Substantia nigra (tissue), 51 donors: ENCODE measurements at places on chromosomes 5 and 9.

- no peak for DNase-seq
Observed at GRCh38 chr5:156221816-156222215, 105.1 kb upstream of the SGCD start.

GRCh38 chr5:143025971-143026370 is 255.8 kb downstream of the ARHGAP26 start:
- no peak for DNase-seq

DNA sequence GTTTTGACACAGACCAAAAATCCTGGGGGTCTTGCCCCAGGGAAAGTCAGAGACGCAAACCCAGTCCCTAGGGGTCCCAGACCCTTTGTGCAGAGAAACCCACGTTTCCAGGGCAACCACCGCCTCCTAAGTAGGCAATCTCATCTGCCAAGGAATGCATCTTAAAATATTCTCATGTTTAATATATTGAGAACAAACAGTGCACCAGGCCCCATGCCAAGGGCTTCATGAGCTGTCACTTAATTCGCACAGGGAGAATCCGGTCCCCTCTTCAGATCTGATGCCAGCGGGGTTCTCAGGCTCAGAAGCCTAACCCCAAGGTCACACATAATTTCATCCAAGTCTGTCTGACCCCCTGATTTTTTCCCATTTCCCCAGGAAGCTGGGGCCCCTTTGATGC is 28.8 kb downstream of the CPLX2 start:
- DNase-seq: no peak

DNA sequence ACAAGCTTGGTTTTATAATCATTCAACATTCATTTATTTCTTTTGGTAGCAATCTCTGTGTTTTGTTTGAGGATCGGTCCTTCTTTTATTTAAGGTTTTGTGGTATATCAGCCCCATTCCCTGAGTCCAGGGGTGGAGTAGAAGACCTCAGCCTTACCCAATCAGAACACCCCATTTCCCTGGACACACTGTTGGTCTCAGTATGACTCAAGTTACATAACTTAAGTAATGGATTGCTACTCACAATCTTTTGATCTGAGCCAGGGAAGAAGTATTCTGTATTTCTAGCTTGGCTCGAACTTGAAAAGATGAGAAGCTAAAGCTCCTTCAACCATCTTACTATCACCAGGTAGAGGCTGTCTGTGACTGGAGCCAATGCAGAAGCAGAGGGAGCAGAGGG is 175.2 kb upstream of the HAPLN1 start:
- no peak for DNase-seq
